ENCODE measurements at places on chromosomes 7 and 10. TPM values are rescaled to one million over a fixed set of nuclear protein-coding genes. Genes with fewer than 3 reads are reported as not detected.

GRCh38 chr7:18177129-18177814 is 149.6 kb upstream of the PRPS1L1 start:
- no peak for DNase-seq

DNA sequence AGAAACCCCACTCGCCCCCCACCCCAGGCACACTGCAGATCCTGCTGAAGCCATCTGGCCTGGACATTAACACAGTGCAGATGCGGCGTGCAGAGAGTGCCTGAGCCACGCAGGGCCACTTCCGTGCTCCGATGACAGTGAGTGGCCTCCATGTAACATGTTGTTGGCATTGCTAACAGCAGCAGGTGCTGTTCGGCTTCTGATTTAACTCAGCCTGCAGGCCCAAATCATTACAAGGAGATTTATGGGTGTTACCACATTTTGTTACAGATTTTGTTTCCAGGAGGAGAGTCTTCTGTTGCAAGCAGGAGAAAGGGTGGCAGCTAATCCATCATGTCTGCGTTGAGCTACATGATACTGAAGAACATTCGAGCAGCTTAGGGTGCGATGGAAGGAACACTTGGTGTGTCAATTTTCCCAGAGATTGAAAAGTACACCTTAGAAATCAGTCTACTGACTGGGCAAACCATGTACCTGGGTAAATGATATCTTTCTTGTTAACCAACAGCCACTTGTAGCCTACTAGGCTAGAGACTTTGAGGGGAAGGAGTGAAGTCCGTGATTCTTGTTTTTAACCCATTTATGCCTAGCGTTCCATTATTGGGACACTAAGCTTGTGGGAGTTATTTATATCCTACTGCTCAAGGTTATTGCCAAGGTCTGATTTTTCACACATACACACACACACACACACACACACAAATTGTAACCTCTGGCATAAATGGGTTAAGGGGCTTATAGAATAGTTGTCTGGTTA is 90.0 kb downstream of the JCAD start:
- DNase-seq = peak; percentile 77

GRCh38 chr7:81810476-81811155 is 40.8 kb upstream of the HGF start:
- DNase-seq = no peak

SLC39A12 gene
- not detected for total RNA-seq

LHFPL3 gene
- not detected for total RNA-seq

ELOVL3 gene
- not detected for total RNA-seq

SLC37A3 gene
- total RNA-seq = 61.4 TPM
